ENCODE measurements at places on chromosomes 12 and 14. TPM values are rescaled to one million over a fixed set of nuclear protein-coding genes. Genes with fewer than 3 reads are reported as not detected.

- no peak for DNase-seq
These were observed 43.2 kb downstream of the ERC1 start for GRCh38 chr12:1034243-1034642.

The INHBC gene
- not detected for total RNA-seq

- DNase-seq: no peak
These were observed 256.2 kb downstream of the AEBP2 start for GRCh38 chr12:19695244-19696098.

- no peak for DNase-seq
These were observed 145.2 kb upstream of the WSCD2 start for GRCh38 chr12:107983756-107984472.

Measured in sciatic nerve (tissue), 2 donors.